ENCODE measurements at places on chromosomes 13 and 19.

DNA sequence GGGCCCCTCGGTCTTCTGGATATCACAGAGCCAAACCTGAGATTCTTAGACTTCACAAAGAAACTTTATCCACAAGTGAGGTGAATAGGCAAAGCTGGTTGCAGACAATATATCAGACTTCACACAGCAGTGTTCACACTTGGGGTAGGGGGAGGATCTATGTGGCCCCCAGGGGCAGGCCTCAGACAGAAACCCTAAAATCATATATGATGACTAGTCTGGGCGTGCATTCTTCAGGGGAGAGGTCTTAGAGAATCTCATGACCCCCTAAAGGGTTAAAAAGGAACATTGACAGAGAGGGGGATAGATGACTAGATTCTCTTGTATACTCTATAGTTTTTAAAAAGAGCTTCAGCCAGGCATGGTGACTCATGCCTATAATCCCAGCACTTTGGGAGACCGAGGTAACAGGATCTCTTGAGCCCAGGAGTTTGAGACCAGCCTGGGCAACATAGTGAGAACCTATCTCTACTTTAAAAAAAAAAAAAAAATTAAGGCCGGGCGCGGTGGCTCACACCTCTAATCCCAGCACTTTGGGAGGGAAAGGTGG lies 2.8 kb downstream of the TYROBP start:
- DNase-seq: no peak

DNA sequence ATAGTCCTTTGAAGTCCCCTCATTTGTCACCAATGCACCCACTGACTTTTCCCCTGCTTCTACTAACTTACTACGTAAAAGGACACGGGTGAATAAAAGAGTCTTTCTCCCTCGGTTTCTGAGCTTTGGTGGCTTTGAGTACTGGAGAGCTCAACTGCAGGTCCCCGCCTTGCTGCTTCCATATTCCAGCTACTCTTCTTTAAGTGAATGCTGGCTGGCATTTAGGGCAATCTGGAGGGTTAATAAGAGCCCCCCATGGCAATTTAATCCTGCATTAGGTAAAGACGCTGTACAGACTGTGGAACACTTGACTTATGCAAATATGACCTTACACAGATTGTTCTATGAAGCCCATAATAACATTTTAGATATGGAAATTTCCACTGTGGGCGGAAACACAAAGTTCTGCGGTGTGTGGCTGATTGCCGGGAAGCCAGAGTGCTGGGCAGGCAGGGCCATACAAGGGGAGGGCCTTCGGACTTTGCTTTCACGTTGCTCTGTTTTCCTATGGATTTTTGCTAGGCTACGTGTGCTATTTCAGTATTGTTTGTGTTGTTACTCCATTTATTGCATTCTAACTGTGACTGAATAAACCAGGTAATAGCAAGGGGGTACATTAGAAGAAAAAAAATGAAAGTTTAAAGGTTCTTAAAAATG lies 97.5 kb downstream of the SLC10A2 start:
- no peak for DNase-seq

DNA sequence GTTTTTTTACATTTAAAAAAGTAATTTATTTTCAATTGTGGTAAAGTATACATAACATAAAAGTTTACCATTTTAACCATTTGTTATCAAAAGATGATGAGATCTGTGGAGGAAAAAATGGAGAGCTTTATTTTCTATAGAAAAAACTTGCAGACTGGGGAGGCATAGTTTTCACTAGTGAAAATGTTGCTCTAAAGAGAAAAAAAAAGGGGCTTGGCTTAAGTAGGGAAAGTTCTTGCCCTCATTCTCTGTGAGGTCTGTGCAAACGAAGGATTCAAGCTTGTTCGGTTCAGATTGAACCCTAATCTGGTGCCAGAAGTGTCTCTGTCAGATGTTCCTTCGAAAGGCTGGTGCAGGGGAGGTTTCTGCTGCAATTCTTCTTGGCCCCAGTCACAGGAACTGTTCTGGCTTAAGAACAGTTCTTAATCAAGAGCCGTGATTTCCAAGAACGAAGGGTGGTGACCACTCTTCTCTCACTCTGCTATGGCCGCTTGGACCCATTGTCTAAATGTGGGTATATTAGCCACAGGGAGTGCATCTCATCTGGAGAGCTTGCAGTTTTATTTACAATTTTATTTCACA lies 42.1 kb downstream of the PCCA start:
- DNase-seq: no peak

DNA sequence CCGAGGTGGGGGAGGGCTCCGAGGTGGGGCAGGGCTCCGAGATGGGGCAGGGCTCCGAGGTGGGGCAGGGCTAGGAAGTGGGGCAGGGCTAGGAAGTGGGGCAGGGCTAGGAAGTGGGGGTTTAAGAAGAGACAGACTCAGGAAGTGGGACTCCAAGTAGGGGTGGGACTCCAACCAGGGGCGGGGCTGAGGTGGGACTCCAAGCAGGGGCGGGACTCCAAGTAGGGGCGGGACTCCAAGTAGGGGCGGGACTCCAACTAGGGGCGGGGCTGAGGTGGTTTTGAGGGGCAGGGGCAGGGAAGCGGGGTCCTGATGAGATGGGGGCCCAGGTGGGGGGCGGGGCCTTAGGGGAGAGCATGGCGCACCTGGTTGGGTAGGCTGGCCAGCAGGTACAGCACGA lies 13.6 kb downstream of the CFD start:
- DNase-seq: peak; percentile 31

GRCh38 chr13:78228211-78228610 lies 309.6 kb upstream of the EDNRB start:
- DNase-seq: no peak

DNA sequence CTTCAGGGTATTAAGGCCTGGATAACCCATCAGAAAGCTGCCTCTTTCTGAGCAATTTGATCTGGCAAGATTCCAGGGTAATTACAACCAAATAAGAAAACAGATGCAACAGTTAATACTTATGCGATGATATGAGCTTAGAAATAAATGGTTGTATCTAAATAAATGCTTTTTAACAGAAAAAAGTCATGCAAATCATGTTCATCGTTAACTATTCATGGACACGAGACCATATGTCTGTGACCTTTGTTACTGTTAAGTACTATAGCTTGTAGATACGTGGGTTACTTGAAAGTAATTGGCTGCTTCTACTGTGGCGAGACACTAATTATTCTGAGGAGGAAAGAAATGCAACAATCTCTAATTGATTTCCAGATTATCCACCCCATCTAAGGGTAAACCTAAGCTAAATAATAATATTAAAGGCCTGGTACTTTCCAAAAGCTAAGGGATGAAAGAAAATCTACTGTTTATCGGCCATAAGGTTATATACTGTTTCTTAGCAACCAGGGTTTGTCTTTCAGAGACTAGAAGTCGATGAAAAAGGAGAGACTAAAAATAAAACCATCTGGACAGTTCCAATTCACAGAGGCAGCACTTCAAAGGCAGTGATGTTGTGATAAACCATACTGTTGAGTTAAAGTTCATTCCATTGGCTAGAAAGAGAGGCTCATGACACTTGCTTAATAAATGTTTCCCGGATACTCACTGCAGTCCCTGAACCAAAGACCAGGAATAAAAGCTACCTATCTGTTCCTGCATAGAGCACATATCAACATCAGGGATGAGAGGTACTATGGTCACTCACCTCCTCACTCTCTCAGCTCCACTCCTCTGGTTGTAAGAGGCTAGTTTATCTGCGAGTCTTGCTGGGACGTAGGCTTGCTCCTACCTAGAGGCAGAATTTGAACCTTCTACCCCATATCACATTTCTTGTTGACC lies 1.5 kb downstream of the EPSTI1 start:
- no peak for DNase-seq

DNA sequence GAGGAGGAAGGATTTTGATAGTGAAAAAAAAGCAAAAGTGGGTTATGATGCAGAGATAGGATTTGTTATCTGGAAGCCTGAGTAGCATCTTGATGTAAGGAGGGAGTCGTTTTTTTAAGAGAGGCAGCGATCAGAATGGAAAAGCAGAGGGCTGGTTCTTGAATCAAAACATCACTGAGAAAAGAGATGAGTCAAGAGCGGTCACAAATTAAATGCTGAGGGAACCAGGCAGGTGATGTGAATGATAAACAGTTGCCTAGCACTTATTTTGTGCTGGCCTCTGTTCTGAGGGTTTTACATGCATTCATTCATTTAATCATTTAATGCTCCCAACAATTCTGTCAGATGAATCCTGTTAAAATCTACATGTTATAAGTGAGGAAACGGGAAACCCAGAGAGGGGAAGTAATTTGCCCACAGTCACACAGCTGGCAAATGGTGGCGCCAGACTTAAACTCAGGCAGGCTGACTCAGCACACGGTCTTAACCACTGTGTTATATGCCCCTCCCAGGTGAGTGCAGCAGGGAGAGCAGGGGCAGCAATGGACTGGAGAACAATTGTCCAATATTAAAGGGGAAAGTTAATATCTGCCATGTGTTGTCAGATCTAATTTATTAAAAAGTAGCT lies 21.4 kb downstream of the SIGLECL1 start:
- no peak for DNase-seq

- no peak for DNase-seq
Observed at GRCh38 chr13:73607489-73608156, 526.6 kb downstream of the KLF12 start.

GRCh38 chr13:40064154-40065097 lies 409.0 kb downstream of the COG6 start:
- DNase-seq: peak; percentile 19

GRCh38 chr13:48633700-48634099 lies 20.0 kb upstream of the CYSLTR2 start:
- no peak for DNase-seq

- no peak for DNase-seq
Observed at GRCh38 chr13:31011193-31011860, 78.9 kb downstream of the TEX26 start.

- DNase-seq: no peak
Observed at GRCh38 chr13:29947839-29948238, 97.4 kb upstream of the UBL3 start.

- DNase-seq: no peak
Observed at GRCh38 chr19:12733369-12734214, 892 bp downstream of the TRIR start.

- no peak for DNase-seq
Observed at GRCh38 chr19:5907241-5907640, 2.6 kb downstream of the VMAC start.

DNA sequence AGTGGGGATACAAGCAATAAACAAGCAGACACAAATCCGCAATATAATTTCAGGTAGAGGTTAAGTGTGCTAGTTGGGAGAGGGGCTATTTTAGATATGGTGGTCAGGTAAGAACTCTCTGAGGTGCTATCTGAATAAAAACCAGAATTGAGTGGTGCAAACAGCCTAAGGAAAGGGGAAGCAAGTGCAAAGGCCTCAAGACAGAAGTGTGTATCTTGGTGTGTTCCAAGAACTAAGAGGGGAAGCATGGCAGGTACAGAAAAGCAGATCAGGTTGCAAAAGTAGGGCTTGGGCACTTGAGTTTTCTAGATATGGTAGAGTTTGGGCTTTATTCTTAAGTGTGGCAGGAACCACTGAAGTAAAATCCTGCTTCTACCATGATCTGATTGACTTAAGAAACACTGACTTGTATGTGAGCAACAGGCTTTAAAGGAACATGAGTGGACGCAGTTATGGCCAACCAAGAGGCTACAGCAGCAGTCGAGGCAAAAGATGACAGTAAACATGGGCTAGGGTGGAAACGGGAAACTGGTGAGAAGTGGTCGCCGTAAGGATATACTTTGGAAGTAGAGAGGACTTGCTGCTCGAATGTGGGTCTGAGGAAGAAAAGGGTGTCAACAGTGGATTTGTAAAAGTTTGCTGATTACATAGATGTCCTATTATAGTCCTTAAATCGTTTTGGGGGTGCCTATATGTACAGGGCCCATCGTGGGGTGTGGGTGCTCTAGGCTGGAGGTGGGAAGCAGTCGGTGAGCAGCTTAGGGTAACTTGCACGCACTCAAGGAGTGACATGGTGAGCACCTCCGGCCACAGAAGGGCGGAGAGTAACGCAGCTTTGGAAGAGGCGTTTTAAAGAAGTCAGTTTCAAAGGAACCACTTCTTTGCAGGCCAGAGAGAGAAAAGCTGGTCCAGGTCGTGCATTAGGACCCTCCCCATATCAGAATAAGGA lies 677 bp downstream of the TGDS start:
- no peak for DNase-seq

- DNase-seq: no peak
Observed at GRCh38 chr19:6576869-6577475, 14.0 kb downstream of the CD70 start.

GRCh38 chr13:24693862-24694471 lies 13.8 kb downstream of the ATP12A start:
- no peak for DNase-seq

DNA sequence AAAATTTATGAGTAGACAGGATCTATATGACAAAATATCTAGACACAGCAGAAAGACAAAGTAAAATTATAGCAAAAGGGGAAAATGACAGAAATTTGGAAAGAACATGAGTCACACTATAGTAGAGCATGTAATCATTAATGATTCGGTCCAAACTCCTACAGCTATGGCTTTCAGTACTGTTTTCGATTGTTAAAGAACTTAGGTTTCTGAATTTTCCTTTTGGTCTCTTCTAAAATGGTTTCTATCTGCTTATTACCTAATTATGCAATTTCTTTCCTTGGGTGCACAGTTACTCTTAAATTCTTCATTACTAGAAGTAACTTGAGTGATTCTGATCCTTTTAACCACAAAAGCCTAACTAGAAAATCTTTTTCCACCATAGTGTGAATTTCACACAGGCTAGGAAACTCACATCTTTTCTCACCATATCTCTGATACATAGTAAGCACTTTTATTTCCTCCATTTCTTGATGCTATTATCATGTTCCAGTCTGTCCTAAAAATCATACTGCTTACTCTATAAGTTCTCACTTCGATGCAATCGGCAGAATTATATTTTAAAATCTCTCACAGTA lies 1101.4 kb downstream of the PCDH9 start:
- DNase-seq: no peak

- no peak for DNase-seq
Observed at GRCh38 chr13:52712385-52712784, 27.2 kb downstream of the CNMD start.

DNA sequence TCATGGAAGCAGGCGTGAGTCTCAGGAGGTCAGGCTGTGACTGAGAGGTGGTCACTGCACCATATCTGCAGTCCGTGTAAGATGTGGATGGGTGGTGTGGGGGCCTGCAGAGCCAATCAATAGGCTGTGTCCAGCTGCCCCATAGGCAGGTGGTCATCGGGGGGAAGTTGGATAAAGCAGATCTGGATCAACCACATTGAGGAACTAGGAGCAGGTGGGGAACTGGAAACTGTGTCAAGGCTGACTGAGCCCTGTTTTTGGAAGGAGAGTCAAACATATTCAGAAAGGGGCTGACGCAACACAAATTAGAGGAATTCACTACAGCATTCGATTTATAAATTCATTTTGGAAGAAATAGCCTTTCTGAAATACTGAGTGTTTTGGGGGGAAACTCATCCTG lies 15.0 kb downstream of the CLEC4M start:
- no peak for DNase-seq

All from AG09319 (cell line).